ENCODE measurements at places on chromosomes 11 and 22. TPM values are rescaled to one million over a fixed set of nuclear protein-coding genes. Genes with fewer than 3 reads are reported as not detected.

Gene SAA2
- 7.5 TPM for total RNA-seq

Gene SCN2B
- under 0.01 TPM for total RNA-seq

Gene BTBD18
- not detected for total RNA-seq

Gene ROBO4
- total RNA-seq = 12.8 TPM

Gene KMT2A
- 100.0 TPM for total RNA-seq

Gene CARD16
- total RNA-seq = 3.7 TPM

Gene LYVE1
- 218 TPM for total RNA-seq

Gene RCE1
- 21.5 TPM for total RNA-seq

Data from breast epithelium (tissue), 4 donors.